ENCODE measurements at places on chromosomes 4 and X. TPM values are rescaled to one million over a fixed set of nuclear protein-coding genes. Genes with fewer than 3 reads are reported as not detected.

- no peak overlapping the region for H3K27ac ChIP-seq
- H3K4me1 ChIP-seq, result no peaks in the 10 kb centered on the region
- no peaks in the 10 kb centered on the region for H3K27me3 ChIP-seq
- no peaks in the 10 kb centered on the region for H3K36me3 ChIP-seq
- H3K4me3 ChIP-seq, result no peak overlapping the region
Observed at GRCh38 chr4:130468340-130468739, 1372.4 kb downstream of the C4orf33 start.

Gene RNF150
- 1.4 TPM for total RNA-seq

- no peak overlapping the region for H3K27ac ChIP-seq
- no peaks in the 10 kb centered on the region for H3K36me3 ChIP-seq
- H3K4me1 ChIP-seq, result no peaks in the 10 kb centered on the region
- H3K4me3 ChIP-seq, result no peak overlapping the region
- DNase-seq, result no peak
Observed at GRCh38 chr4:103012060-103012459, 7.4 kb downstream of the SLC9B1 start.

GRCh38 chr4:169675825-169676224 lies 55.4 kb downstream of the CLCN3 start:
- no peaks in the 10 kb centered on the region for H3K27me3 ChIP-seq
- H3K4me1 ChIP-seq, result no peaks in the 10 kb centered on the region
- no peak overlapping the region for H3K4me3 ChIP-seq
- no peaks in the 10 kb centered on the region for H3K36me3 ChIP-seq
- DNase-seq, result no peak
- H3K27ac ChIP-seq, result no peak overlapping the region

GRCh38 chr4:53141308-53141707 lies 224.6 kb downstream of the SCFD2 start:
- no peaks in the 10 kb centered on the region for H3K4me1 ChIP-seq
- H3K27ac ChIP-seq, result no peak overlapping the region
- H3K4me3 ChIP-seq, result no peak overlapping the region
- no peaks in the 10 kb centered on the region for H3K36me3 ChIP-seq

DNA sequence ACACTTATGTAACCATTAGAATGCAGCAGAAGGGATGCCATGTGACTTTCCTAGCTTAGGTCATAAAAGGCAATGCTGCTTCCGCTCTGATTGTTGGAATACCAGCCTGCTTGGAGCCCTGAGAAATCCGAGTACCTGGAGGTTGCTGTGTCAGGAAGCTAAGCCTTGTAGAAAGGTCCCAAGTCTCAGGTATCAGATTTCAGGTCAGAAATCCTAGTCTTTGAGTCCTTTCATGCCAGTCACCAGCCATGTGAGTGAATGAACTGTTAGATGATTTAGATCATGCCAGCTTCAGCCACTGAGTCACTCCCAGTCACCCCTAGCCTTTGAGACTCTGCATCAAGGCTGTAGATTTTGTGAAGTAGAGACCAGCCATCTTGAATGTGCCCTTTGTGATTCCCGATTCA lies 23.5 kb downstream of the RAP1GDS1 start:
- H3K4me3 ChIP-seq, result no peak overlapping the region
- DNase-seq, result peak; percentile 59
- H3K4me1 ChIP-seq, result peaks cover 15% of the 10 kb centered on the region
- H3K36me3 ChIP-seq, result no peaks in the 10 kb centered on the region
- H3K27me3 ChIP-seq, result no peaks in the 10 kb centered on the region

- H3K36me3 ChIP-seq, result no peaks in the 10 kb centered on the region
- DNase-seq, result no peak
- no peak overlapping the region for H3K27ac ChIP-seq
- peaks cover 14% of the 10 kb centered on the region for H3K27me3 ChIP-seq
- H3K4me1 ChIP-seq, result peaks cover 4% of the 10 kb centered on the region
Observed at GRCh38 chrX:37348231-37348970, 763 bp upstream of the PRRG1 start.

Gene EXOC1L
- not detected for total RNA-seq

GRCh38 chr4:22412013-22412412 lies 103.9 kb downstream of the ADGRA3 start:
- peaks cover 17% of the 10 kb centered on the region for H3K36me3 ChIP-seq
- H3K27me3 ChIP-seq, result no peaks in the 10 kb centered on the region
- H3K27ac ChIP-seq, result no peak overlapping the region
- no peak overlapping the region for H3K4me3 ChIP-seq

DNA sequence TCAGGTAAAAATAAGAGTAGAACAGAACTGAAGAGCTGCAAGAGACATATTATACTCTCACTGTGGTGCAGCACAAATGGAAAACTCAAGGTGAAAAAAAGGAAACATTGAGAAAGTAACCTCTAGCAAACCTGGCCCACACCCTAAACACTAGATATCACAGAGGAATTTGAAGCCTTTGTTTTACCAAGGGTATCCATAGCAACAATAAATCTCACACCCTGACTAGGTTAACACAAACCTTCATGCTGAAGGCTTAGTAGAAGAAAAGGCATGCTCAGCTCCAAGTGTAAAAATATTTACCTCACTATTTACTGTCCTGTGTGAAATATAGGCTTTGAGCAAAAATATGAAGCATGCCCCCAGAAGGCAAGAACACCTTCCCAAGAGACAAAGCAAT lies 61.9 kb upstream of the TAB3 start:
- no peaks in the 10 kb centered on the region for H3K27me3 ChIP-seq
- H3K27ac ChIP-seq, result no peak overlapping the region
- H3K4me1 ChIP-seq, result no peaks in the 10 kb centered on the region
- H3K36me3 ChIP-seq, result no peaks in the 10 kb centered on the region
- H3K4me3 ChIP-seq, result no peak overlapping the region
- no peak for DNase-seq

GRCh38 chr4:89008166-89008565 lies 48.8 kb downstream of the FAM13A start:
- H3K27ac ChIP-seq, result no peak overlapping the region
- no peaks in the 10 kb centered on the region for H3K4me1 ChIP-seq
- peaks cover 12% of the 10 kb centered on the region for H3K36me3 ChIP-seq

GRCh38 chr4:154120006-154120676 lies 331.3 kb upstream of the SFRP2 start:
- H3K27me3 ChIP-seq, result no peaks in the 10 kb centered on the region
- no peak for DNase-seq
- H3K36me3 ChIP-seq, result no peaks in the 10 kb centered on the region
- H3K27ac ChIP-seq, result no peak overlapping the region
- H3K4me3 ChIP-seq, result no peak overlapping the region

DNA sequence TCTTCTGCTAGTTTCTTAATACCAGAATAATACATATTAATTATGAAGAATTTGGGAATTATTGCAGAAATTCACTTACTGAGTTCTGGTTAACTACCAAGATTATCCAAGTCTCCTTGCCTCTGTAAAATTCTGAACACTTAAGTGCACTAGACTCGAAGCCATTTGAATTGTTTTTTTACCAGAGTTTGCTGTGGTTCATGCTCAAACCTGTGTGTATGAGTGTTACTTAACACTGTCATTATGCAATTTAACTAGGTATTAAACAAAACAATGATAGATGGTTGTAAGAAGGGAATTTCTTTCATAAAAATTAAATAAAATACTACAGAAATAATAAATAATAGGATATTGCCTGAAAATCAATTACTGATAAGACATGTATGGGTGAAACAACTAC lies 145.6 kb upstream of the FAT4 start:
- no peak for DNase-seq
- no peaks in the 10 kb centered on the region for H3K27me3 ChIP-seq
- H3K4me1 ChIP-seq, result no peaks in the 10 kb centered on the region
- H3K4me3 ChIP-seq, result no peak overlapping the region
- H3K36me3 ChIP-seq, result no peaks in the 10 kb centered on the region
